ENCODE measurements at places on chromosomes 5 and 9.

- DNase-seq: no peak
These were observed 425.6 kb upstream of the BRINP1 start for GRCh38 chr9:119794836-119795235.

GRCh38 chr5:41686191-41686590, 175.8 kb upstream of the PLCXD3 start:
- DNase-seq: no peak

- DNase-seq: peak; percentile 82
These were observed 112.9 kb upstream of the LMX1B start for GRCh38 chr9:126500600-126501382.

DNA sequence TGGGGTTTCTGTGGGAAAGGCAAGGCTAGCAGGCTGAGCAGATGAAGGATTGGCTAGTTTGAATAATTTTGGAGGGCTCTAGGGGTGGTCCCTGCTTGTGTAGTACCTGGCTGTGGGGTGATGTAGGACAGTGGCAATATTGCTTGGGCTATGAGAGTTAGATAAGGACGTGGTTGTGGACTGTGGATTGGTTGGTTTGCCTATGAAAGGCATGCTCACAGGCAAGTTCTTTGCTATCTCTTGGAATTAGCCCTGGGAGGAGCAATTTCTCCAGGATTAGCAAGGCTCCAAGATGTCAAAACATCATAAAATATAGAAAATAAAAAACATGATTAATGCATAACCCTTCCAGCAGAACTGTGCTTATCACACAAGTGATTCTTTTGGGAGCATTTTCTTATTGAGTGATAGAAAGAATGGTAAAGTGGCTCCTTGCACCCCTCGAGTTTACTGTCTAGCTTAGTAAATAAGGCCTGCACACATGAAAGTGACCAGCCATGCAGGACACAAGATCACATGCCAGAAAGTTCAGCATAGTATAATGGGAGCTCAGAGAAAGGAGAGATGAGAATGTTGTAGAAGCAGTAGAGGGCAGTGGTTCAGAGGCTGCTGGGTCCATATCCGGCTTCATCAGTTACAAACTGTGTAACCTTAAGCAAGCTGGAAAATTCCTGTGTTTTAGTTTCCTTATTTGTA, 13.8 kb downstream of the AOPEP start:
- DNase-seq: no peak

DNA sequence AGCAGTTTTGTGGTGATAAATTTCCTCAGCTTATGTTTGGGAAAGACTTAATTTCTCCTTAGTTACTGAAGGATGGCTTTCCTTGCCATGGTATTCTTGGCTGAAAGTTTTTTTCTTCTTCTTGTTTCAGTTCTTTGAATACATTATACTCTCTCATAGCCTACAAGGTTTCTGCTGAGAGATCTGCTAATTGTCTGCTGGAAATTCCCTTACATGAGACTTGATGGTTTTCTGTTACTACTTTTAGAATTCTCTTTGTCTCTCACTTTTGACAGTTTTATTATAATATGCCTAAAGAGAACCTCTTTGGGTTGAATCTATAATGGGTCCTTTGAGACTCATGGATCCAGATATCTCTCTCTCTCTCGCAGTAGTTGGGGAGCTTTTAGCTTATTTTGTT, 693.6 kb downstream of the PRELID2 start:
- DNase-seq: no peak

DNA sequence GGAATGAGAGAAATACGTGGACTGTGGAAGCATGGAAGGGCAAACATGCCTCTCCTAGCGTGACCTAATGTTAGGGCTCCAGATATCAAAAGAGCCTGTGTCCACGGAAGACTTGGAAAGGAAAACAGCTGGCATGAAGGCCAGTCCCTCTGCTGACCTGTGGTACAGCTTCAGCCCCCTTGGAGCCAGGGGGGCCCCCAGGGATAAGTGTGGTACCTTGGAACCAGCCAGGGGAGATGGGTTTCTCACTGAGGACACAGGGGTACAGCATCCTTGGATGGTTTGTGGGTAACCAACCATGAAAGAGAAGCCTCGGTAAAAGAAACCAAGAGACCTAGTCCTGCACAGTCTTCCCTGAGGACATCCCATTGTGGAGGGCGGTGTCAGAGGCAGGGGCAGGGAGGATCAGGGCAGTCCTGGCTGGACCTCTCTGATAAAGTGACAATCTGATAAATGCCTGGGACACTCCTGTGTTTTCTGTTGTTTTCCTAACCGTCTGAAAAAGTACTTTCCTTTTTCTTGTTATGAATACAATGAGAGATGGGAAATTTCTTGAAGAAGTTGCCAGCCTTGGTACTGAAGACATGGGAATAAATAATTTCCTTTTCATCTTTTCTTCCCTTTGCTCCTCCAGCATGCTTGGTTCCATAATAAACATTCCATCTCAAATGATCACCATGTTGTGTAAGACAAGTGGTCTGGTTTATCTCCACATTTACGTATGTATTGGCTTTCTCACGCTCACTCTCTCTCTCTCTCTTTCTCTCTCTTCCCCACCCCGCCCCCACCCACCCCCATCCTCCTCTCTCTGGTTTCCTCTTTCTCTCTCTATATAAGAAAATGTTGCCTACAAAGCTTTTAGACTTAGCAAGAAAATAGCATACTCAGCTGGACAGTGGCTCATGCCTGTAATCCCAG, 102.1 kb downstream of the SUSD1 start:
- DNase-seq: no peak

GRCh38 chr5:146840016-146840415, 38.5 kb downstream of the PPP2R2B start:
- no peak for DNase-seq

- DNase-seq: peak; percentile 77
These were observed 1.0 kb upstream of the TPM2 start for GRCh38 chr9:35690614-35691333.

DNA sequence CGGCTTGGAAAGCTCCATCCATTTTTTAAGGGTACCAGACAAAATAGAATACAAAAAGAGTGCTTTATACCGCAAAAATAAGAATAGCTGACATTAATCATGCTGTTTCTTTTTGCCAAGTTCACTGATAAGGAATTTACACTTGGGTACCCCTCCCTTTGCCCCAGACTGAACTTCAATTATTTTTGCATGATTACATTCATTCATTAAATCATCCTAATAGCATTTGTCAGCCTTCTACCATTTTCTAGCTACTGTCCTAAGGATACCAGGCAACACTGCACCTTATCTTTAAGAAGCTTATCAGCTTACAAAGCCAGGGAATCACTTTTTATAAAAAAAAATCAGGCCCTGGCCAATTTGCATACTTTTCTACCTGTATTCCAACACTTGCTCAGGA, 48.4 kb downstream of the YIPF5 start:
- DNase-seq: no peak

All from lower lobe of right lung (tissue), 2 donors.